ENCODE measurements at places on chromosomes 12 and 14.

GRCh38 chr14:29529418-29529817 is 398.2 kb downstream of the PRKD1 start:
- no peak for DNase-seq

DNA sequence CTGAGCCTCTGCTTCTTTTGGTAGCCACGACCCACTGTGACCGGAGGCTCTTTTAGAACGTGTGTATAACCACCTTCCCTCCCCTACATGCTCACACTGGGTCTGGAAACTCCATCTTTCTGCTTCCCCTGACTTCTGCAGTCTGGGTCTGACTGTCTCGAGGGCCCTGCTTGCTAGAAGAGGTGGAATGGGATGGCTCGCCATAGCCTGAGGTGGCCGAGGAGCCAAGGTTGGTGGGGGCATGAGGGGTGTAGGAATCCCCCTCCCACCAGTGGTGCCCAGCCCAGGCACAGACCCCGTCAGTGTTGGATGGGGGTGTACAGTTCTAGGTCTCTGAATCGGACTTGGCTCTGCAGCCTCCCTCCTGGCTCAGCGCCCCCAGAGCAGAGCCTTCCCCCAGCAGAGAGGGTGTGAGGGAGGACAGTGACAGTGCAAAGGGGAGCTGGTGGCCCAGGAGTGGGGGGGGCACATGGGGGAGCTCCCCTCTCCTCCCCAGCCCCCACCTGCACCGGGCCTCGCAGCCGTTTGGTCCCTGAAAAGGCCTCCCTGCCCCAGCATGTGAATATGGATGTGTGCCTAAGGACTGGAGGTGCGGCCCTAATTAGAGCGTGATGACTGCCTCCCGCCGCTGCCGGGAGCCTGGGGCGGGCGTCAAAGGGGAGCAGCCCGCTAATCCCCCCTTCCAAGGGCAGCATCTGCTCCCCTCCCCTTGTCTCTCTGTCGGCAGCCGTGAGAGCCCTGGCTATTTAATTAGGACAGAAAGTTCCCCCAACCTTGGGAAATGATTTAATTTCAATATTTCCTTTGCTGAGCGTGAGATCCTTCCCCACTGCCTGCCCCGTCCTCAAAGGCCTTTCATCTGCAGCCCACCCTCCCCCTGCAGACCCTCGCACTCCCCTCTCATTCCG is 196.2 kb upstream of the C14orf180 start:
- no peak for DNase-seq

- DNase-seq: no peak
Observed at GRCh38 chr14:23030936-23031335, 3.8 kb downstream of the PSMB5 start.

DNA sequence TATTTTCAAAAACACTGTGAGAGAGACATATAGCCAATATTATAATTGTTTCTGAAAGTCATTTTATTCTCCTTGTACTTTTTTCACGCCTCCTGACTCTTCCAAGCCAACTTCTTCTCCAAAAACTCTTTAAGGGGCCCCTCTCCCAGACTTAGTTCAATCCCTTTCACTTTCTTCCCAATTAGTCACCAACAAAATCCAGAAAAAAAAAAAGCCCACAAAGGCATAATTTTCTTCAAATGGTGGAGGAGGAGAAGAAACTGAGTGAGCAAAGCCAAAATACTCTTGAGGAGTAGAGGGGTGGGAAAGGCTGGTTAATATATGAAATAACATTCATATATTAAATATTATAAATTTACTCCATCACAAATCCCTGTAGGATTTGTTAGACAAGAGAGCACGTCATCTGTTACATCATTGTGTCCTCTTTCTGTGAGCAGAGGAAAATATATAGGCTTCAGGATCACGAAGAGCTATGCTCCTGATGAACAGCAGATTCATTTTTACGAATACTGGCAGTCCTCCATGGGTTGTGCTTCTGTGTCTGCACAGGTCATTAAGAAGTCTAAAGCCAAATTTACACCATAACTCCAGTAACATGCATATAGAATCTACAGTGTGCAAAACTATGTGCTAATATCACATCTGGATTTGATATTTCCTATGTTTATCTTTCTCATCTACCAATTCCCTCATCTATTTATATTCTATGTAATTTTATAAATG is 25.9 kb upstream of the NID2 start:
- no peak for DNase-seq

- no peak for DNase-seq
Observed at GRCh38 chr14:41875116-41875515, 268.4 kb downstream of the LRFN5 start.

- no peak for DNase-seq
Observed at GRCh38 chr12:52181746-52182145, 10.1 kb downstream of the KRT80 start.

- no peak for DNase-seq
Observed at GRCh38 chr12:105920161-105920684, 218.5 kb downstream of the NUAK1 start.

GRCh38 chr12:6062757-6063735 is 61.4 kb downstream of the VWF start:
- DNase-seq: peak; percentile 47

- DNase-seq: no peak
Observed at GRCh38 chr14:90273532-90273931, 17.2 kb downstream of the PSMC1 start.

DNA sequence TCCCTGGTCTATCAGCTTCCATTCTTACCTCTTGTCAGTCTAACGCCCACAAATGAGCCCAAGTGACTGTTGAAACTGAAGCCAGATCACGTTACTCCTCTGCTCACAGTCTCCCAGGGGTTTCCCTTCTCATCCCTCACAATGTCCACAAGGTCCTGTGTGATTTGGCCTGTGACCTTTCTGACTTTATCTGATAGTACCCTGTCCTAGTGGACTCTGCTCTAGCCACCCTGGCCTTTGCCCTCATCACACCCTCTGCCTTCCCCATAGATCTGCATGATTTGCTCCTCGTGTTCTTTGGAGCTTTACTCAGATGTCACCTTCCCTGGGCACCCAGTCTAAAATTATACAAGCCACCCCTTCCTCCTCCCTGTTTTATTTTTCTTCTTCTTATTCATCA is 55.5 kb downstream of the RDH12 start:
- no peak for DNase-seq

DNA sequence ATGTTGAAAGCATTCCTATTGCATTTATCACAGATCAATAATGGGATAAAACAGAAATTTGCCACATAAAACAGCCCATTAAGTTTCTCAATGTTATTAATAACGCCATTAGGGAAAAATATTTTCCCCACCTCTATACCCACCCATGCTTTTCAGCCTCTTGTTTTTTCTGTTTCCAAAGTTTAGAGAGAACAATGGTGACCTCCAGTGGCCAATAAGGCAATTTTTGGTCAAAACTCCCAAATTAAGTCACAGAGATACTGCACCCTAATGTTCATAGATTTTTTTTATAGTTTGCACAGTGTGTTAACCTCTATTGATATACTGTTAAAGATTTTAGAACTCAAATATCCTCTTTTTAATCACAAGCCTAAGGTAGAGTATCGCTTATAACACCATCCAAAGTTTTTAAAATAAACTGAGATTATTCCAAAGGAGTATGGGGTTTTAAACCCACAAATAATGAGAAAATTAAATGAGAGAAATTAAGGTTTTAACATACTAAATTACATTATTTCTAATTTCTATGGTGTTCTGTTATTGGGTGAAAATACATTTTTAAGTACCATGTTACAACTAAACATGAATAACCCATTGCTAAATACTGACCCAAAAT is 184.7 kb upstream of the DCN start:
- no peak for DNase-seq

DNA sequence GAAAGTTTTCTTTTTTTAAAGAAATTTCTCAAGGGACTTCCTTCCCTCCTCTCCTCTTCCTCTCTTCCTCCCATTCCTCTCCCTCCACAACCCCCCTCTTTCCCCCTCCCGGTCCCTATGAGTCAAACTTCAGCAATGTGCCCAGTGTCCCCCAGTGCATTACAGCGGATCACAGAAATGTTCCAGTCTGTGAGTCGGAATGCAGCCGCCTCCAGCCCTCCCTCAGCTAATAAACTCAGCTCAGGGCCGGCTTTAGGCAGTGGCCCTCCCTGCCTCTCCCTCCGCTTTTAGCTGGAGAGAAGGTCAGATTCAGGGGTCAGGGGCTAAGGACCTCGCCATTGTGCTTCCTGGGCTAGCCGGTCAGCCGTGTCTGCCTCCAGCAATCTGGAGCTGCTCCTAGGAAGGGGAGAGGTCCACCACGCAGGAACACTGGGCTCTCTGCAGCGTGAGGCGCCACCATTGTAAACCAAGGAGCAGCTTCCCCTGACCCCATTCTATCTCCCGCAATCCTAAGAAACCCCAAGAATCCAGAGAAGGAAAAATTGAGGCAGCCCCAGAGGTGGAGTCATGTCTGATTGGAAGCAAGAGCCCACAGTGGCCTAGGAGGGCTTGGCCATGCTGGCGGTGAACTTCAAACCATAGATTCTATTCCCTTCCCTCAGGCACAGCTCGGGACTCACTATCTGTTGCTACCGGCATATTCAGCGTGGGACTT is 1.1 kb upstream of the HDAC7 start:
- no peak for DNase-seq

DNA sequence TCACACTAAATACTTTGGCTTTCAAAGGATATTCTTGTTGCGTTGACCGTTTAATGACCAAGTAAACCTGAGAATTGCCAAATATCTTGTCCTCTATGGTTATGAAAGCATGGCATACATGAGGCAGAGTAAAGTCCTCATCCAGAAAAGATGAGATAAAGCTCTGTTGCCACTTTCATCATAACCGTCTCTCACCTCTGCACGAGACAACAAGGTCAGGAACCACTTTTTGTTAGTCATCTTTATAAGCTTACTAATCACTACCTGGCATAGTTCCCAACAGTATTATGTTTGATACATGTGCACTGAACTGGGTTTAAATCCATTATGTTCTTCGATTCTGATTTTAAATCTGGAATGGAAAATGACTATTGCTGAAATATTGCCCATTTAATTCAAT is 31.3 kb downstream of the PTPRB start:
- DNase-seq: no peak

GRCh38 chr12:45655186-45655585 is 74.3 kb upstream of the ARID2 start:
- peak; percentile 72 for DNase-seq

DNA sequence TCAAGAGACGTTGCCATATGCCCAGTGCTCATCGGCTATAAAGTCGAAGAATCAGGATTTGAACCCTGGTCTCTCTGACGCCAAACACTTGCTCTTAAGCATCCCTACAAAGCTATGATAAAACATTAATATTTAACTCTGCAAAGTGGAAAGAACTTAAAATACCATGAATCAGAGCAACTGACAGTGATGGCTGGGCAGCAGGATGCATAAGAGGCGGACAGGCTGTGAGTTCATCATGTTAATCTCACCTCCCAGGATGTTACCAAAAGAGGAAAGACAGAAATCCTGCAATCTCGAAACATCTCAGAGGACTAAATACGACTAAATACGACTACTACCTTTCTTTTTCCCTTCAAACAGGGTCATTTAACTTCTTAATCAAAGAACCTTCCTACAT is 5.8 kb downstream of the DICER1 start:
- DNase-seq: no peak

DNA sequence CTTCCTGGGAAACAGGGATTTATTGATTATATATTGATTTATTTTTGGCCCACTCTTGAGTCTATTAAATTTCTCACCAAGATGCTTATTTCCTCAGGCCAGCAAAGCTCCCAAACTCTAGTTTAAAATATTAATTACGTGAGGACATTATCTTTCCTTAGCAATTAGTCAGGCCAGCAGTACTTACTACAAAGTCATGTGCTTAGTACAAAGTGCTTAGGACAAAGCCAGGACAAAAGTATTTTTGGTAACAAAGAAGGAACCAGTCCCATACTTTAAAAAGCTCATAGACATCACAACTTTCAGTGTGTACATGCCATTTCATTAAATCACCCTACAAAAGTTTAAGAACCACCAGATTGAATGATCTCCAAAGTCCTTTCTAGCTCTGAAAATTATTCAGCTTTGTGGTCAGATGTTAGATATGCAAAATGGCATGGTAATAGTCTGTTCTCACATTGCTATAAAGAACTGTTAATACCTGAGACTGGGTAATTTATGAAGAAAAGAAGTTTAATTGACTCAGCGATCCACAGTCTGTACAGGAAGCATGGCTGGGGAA is 94.7 kb upstream of the PWP1 start:
- DNase-seq: no peak

- no peak for DNase-seq
Observed at GRCh38 chr12:132300789-132301722, 28.3 kb downstream of the GALNT9 start.

DNA sequence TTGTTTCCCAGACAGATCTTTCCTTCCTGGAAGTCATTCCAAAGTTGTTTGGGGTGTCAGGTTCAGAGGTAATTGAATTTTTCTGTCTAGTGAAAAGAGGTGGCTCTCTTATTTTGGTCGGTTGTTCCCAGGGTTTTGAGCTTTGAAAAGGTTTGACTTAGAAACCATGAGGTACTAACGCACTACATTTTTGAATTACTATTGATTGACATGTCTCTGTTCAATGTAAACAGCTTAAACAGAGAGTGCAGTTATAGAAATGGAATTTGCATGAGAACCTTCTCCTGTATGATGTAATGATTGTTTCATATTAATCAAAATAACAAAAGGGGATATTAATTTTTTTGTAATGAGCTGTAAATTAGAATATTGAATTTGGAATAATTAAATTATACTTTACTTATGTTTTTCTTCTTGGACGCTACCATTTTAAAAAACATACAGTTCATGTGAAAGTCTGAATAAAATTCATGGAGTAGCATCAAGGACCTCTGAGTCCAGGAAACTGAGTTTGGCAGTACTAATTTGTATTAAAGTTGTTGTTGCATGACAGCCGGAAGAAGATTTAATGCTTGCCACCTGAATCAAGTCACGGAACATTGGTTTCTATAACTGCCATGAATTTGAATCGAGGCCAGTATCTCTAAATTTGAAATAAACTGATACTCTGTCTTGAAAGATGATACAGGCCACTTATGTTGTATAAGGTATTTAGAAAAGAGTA is 41.7 kb downstream of the NPAS3 start:
- no peak for DNase-seq

DNA sequence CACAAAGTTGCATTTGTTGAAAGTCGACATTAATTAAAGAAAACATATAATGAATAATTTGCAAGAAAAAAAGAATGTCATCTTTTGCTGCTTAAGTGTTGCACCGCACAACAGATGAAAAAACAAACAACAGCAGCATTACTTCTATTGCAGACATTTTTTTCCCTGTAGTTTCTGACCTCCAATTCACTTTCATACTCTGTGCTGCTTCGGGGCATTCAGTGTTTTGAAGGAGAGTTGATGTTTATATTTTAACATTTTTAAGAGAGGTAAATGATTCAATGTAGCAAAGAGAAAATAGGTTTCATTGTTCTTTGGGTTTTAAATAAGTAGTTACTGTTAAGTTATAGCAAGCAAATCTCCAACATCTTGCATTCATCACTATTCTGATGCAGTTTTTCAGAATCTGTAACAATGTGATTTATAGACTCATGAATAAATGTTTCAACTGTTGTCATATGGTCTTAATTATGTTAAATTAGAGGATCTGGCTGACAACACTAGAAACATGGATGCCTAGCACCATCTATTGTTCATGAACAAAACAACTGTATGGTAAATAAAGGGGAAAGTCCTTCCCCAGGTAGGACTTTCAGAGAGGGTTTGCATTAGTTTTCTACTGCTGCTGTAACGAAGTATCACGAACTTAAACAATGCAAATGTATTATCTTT is 168.1 kb downstream of the BCAT1 start:
- no peak for DNase-seq
